Ovary (tissue), 10 donors: ENCODE measurements at places on chromosomes 3 and 15. TPM values are rescaled to one million over a fixed set of nuclear protein-coding genes. Genes with fewer than 3 reads are reported as not detected.

Gene CDHR4
- total RNA-seq = 3.1 TPM

Gene FETUB
- total RNA-seq = not detected

Gene MYLK
- 168 TPM for total RNA-seq

Gene GPR27
- 3.0 TPM for total RNA-seq

DNA sequence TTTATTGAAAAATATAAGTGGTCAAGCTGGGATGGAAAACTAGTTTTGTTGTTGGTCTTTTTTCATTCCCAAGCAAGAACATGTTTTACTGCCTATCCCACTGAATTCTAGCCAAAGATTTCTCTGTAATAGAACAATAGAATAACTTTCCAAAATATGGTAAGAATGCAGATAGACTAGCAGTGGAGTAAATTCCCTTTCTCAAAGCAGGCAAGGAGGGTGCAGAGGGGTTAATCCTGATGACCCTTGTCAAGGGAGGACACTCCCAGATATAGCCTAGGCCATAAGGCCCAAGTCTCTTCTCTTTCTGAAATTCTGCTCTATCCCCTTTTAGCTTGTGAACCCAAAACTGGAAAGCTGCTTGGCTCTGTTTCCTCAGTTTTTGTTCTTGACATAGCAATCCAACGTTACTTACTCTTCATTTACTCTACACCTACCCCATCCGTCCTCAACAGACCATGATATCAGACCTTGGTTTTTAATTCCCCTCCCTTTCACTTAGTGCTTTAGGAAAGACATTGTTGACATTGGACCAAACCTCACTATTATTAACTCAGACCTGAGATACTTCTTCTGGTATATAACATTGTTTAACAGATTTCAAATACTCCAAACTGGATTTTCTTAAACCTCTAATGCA lies 453.6 kb upstream of the THBS1 start:
- no peak for DNase-seq

DNA sequence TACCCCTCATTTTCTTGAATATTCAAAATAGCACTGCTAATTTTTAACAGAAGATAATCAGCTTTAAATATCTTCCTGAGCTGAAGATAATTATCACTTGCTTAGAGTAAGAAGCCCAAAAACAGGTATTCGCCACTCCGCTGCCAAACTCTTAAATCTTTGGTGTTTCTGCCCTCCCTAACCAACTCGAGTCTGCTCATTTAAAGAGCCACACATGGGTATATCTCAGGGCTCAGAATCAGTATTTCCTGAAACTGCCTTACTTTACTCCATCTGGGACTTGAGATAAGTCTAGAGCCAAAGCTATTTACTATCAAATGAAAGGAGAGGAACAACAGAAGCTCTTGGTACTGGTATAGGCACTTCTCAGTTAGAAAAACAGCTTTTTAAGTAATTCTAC lies 10.8 kb downstream of the PDCD10 start:
- no peak for DNase-seq

DNA sequence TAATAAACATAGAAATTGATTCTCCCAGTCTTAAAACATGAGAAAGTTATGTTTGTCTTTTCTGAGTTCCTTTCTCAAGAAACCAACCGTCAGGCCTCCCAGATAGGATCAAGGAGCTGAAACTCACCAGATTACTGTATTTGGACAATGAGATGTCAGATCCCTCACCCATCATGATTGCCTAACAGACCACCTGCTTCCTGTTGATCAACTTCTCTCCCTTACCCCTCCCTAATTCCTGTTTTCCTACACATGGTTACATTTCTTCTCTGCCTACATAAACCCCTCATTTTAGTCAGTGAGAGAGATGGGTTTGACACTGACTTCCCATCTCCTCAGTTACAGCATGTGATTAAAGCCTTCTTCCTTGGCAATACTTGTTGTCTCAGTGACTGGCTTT lies 917.5 kb downstream of the FHIT start:
- no peak for DNase-seq

DNA sequence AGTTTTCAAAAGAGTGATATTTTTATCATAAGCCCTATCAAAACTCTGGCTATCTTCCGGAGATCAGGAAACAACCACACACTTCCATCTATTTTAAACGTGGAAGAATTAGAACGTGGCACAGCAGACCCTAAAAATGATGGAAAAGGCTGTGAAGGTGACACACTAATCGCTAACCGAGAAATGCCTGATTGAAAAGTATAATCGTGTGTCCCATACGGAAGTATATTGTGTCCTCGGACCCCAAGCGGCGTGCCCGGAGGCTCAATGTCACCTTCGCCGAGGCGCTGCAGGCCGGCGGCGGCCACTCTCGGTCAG lies 642 bp downstream of the COX5A start:
- DNase-seq = no peak

- DNase-seq = no peak
Observed at GRCh38 chr3:166993015-166993630, 387.0 kb downstream of the ZBBX start.

DNA sequence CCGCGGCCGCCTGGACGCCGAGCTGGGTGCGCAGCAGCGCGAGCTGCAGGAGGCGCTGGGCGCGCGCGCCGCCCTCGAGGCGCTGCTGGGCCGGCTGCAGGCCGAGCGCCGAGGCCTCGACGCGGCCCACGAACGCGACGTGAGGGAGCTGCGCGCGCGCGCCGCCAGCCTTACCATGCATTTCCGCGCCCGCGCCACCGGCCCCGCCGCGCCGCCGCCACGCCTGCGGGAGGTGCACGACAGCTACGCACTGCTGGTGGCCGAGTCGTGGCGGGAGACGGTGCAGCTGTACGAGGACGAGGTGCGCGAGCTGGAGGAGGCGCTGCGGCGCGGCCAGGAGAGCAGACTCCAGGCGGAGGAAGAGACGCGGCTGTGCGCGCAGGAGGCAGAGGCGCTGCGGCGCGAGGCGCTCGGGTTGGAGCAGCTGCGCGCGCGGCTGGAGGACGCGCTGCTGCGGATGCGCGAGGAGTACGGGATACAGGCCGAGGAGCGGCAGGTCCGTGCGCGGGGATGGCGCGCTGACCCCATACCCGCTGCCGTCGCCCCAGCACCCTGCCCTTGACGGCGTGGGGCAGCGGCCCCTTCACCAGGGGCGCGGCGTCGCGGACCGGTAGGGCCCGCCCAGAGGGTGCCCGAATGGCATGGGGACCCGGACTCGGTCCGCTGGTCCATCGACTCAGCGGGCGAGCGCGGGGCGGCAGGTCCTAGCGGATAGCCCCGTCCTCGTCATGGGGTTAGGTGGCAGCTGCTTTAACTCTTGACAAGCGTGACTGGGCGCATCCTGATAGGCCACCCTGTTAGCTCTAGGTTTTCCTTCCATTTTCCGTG lies 848 bp downstream of the SYNM start:
- DNase-seq = peak; percentile 51

DNA sequence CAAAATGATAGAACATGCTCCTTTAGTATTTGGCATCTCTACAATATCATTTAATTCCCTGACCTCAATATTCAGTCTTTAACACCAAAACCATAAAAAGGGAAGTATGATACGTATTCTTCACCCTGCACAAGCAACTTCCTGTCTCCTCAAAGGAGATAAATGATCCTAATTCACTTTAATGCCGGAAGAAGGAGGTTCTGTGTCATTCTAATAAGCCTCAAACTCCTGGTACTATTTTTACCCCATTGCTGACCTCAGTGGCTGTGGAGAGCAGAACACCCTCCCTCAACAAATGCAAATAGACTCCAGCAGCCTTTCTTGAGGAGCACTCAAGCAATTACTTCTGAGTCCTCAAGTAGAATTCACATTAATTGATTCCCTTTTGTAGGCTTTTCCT lies 173.3 kb downstream of the TMEM108 start:
- DNase-seq = no peak
